ENCODE measurements at places on chromosomes 1 and 21. TPM values are rescaled to one million over a fixed set of nuclear protein-coding genes. Genes with fewer than 3 reads are reported as not detected.

The HSD3B1 gene
- total RNA-seq, result not detected

DNA sequence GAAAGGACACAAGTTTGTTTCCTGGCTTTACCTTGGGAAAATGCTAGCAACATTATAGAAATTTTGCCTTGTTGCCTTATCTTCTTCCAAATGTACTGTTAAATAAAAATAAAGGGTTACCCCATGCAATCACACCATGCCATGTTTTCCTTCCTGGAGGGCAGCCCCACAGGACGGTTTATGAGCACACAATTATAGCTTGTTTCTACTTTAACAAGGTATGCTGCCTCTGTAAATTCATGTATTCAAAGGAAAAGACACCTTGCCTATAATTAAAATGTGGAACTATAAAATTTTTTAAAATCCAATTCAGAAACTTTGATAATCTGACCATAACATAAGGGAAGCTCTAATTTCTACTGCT is 63.4 kb downstream of the CAPN2 start:
- peaks cover 4% of the 10 kb centered on the region for H3K4me1 ChIP-seq
- DNase-seq, result no peak
- H3K36me3 ChIP-seq, result peaks cover 100% of the 10 kb centered on the region
- no peak overlapping the region for H3K4me3 ChIP-seq

The PDZK1 gene
- not detected for total RNA-seq

The PIGR gene
- total RNA-seq, result 0.42 TPM

The CRYBG2 gene
- not detected for total RNA-seq

GRCh38 chr1:6205849-6206519 is at the start of gene RNF207:
Gene RNF207 (plus strand): TSS chr1:6206119. CDS start chr1:6206536, 417 bp downstream.
- no peaks in the 10 kb centered on the region for H3K27me3 ChIP-seq
- H3K4me3 ChIP-seq, result peak within 1 kb of the TSS; percentile 76
- no peaks in the 10 kb centered on the region for H3K36me3 ChIP-seq

GRCh38 chr1:221101807-221102605 is 222.8 kb downstream of the HLX start:
- H3K4me1 ChIP-seq, result no peaks in the 10 kb centered on the region
- H3K27me3 ChIP-seq, result no peaks in the 10 kb centered on the region
- DNase-seq, result no peak
- H3K4me3 ChIP-seq, result no peak overlapping the region
- no peaks in the 10 kb centered on the region for H3K36me3 ChIP-seq

DNA sequence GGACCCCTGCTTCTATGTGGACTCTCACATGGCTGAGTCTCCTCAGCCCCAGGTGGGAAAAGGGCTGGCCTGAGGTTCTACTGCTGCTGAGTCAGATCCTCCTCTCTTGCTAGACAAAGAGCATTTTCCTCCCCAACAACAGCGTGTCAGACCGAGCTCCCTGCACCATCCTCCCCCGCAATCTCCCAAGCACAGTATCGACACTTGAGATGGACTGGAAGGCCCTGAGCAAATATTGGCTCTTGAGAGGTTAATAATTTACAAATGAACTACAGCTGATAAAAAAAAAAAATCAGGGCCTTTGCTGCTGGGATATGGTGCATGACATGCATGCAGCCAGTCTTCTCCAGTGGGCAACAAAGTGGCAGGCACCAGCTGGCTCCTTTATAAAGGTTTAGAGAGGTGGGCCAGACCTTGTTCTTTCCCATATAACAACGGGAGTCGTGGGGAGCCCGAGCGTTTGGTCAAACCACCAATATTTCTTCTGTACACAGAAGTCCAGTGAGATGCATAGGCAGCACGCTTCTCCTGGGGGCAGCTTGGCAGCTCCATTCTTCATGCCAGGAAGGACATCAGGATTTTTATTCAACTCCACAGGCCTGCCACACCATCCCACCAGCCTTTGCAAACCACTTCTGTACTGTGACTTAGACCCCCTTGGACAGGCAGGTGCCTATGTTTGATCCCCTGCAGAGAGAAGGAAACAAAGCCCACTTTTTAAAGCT is 55.4 kb upstream of the CAMK1G start:
- H3K36me3 ChIP-seq, result no peaks in the 10 kb centered on the region
- no peak overlapping the region for H3K4me3 ChIP-seq
- no peaks in the 10 kb centered on the region for H3K4me1 ChIP-seq
- no peak for DNase-seq

- H3K36me3 ChIP-seq, result no peaks in the 10 kb centered on the region
- no peaks in the 10 kb centered on the region for H3K27me3 ChIP-seq
- DNase-seq, result no peak
- no peak overlapping the region for H3K4me3 ChIP-seq
These were observed 198.8 kb downstream of the AMY1C start for GRCh38 chr1:103948526-103948925.

DNA sequence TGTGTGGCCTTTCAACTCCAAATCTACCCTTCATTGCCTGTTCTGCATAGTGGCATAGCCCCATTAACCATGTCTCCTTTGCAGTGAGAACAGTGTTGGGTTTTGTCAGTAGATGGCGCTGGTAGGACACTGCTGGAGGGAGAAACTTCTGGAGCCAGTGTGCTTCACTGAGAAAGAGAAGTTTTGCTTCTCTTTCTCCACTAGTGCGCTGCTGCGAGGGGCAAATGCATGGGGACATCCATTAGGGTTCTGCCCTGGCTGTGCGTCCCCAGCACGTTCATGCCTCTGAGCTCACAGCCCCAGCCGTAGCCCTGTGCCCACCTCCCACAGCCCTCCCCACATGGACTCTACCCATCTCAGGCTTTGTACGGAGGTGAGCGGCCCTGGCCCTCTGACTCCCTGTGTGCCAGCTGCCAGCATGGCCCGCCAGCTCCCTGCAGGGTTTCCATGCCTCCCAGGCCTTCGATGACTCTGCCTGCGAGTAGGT is 53.1 kb downstream of the RIMS3 start:
- H3K36me3 ChIP-seq, result no peaks in the 10 kb centered on the region
- no peaks in the 10 kb centered on the region for H3K4me1 ChIP-seq
- no peak overlapping the region for H3K4me3 ChIP-seq
- H3K27ac ChIP-seq, result no peak overlapping the region

The PRELP gene
- total RNA-seq, result 5.3 TPM

The HES3 gene
- total RNA-seq, result not detected

- no peaks in the 10 kb centered on the region for H3K36me3 ChIP-seq
- no peaks in the 10 kb centered on the region for H3K27me3 ChIP-seq
- H3K4me3 ChIP-seq, result no peak overlapping the region
- H3K4me1 ChIP-seq, result peaks cover 10% of the 10 kb centered on the region
- no peak overlapping the region for H3K27ac ChIP-seq
These were observed 22.8 kb upstream of the LAPTM5 start for GRCh38 chr1:30780409-30780808.

GRCh38 chr1:180539136-180539535 is 19.6 kb upstream of the OVAAL start:
- no peak overlapping the region for H3K4me3 ChIP-seq
- no peaks in the 10 kb centered on the region for H3K36me3 ChIP-seq
- no peak overlapping the region for H3K27ac ChIP-seq
- DNase-seq, result no peak
- H3K4me1 ChIP-seq, result peaks cover 8% of the 10 kb centered on the region
- H3K27me3 ChIP-seq, result peaks cover 2% of the 10 kb centered on the region

GRCh38 chr1:24186711-24186992 is 437 bp downstream of the IFNLR1 start:
- peak overlapping the region; percentile 77 for H3K4me3 ChIP-seq
- no peaks in the 10 kb centered on the region for H3K36me3 ChIP-seq
- no peak for DNase-seq
- H3K4me1 ChIP-seq, result peaks cover 7% of the 10 kb centered on the region

The MRPL9 gene
- total RNA-seq, result 79.0 TPM

GRCh38 chr21:35824136-35824535 is 236.2 kb downstream of the SETD4 start:
- no peak for DNase-seq
- no peaks in the 10 kb centered on the region for H3K36me3 ChIP-seq
- H3K4me1 ChIP-seq, result no peaks in the 10 kb centered on the region
- no peak overlapping the region for H3K27ac ChIP-seq
- peaks cover 9% of the 10 kb centered on the region for H3K27me3 ChIP-seq

GRCh38 chr1:30759718-30760281 is 2.2 kb upstream of the LAPTM5 start:
- H3K27ac ChIP-seq, result no peak overlapping the region
- H3K4me1 ChIP-seq, result peaks cover 21% of the 10 kb centered on the region

The NBPF6 gene
- total RNA-seq, result not detected

DNA sequence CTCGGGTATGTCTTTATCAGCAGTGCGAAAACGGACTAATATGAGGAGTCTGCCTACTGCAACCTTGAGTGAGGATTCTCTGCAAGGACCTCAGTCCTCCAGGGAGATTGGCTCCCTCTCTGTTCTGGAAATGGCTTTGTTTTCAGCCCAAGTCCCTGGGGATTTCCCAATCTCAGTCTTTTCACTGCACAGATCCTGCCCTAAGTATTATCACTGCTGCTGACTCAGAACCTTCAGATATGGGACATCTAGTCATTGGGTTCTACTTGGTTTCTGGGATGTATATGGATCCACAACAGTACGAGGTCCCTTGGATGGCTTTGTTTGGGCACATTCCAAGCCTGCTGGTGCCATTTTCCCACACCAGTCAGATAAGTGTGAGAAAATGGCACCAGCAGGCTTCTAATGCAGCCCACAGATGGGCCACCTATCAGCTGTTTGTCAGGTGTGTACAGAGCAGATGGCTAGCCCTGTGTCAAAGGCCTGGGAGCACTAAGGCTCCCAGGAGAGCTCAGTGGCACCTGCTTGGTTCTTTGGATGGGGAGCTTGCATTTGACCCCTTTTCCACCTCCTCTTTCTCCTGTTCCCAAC is 27.4 kb downstream of the ELF3 start:
- H3K27me3 ChIP-seq, result no peaks in the 10 kb centered on the region
- no peak overlapping the region for H3K4me3 ChIP-seq
- H3K27ac ChIP-seq, result no peak overlapping the region
- H3K36me3 ChIP-seq, result no peaks in the 10 kb centered on the region
- H3K4me1 ChIP-seq, result no peaks in the 10 kb centered on the region
- no peak for DNase-seq

GRCh38 chr21:27648560-27648959 is 681.7 kb upstream of the ADAMTS5 start:
- no peaks in the 10 kb centered on the region for H3K36me3 ChIP-seq
- H3K27me3 ChIP-seq, result no peaks in the 10 kb centered on the region
- H3K4me1 ChIP-seq, result no peaks in the 10 kb centered on the region
- H3K4me3 ChIP-seq, result no peak overlapping the region

The FCAMR gene
- not detected for total RNA-seq

The LENEP gene
- total RNA-seq, result not detected

- no peak for DNase-seq
- peaks cover 32% of the 10 kb centered on the region for H3K27me3 ChIP-seq
These were observed 602 bp upstream of the CGN start for GRCh38 chr1:151510614-151510956.

GRCh38 chr1:56963667-56964066 is 2.1 kb downstream of the C8B start:
- no peak overlapping the region for H3K27ac ChIP-seq
- H3K27me3 ChIP-seq, result no peaks in the 10 kb centered on the region
- no peaks in the 10 kb centered on the region for H3K4me1 ChIP-seq

The DISP3 gene
- total RNA-seq, result not detected

The ZBTB8B gene
- not detected for total RNA-seq

GRCh38 chr1:75058424-75058823 is 75.8 kb upstream of the LHX8 start:
- no peak for DNase-seq
- H3K4me3 ChIP-seq, result no peak overlapping the region
- H3K27me3 ChIP-seq, result no peaks in the 10 kb centered on the region
- no peak overlapping the region for H3K27ac ChIP-seq

- no peak for DNase-seq
- H3K27me3 ChIP-seq, result peaks cover 6% of the 10 kb centered on the region
- H3K4me1 ChIP-seq, result no peaks in the 10 kb centered on the region
- H3K4me3 ChIP-seq, result no peak overlapping the region
These were observed 19.7 kb upstream of the TSPEAR start for GRCh38 chr21:44730951-44731579.

GRCh38 chr1:160017592-160017991 is 14.2 kb downstream of the PIGM start:
- no peak for DNase-seq
- H3K27me3 ChIP-seq, result no peaks in the 10 kb centered on the region
- H3K4me1 ChIP-seq, result no peaks in the 10 kb centered on the region
- H3K36me3 ChIP-seq, result no peaks in the 10 kb centered on the region
- no peak overlapping the region for H3K4me3 ChIP-seq

DNA sequence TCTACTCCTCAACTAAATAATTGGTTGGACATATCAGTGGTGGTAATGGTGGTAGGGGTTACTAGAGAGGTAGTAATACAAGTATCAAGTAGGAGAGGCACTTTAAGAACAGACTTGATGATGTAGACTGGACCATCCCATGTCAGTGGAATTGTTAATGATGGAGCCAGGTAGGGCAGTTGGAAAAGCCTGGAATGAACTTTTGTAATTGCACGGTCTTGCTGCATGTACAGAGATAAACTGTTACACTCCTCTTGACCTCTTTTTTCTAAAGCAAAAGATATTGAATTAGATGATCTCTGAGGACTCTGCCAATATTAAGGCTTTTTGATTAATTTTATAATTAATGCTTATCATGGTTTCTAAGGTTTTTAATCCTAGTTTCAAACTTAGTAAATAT is 5.8 kb downstream of the HMGCS2 start:
- no peaks in the 10 kb centered on the region for H3K27me3 ChIP-seq
- H3K4me3 ChIP-seq, result no peak overlapping the region
- H3K27ac ChIP-seq, result no peak overlapping the region
- H3K36me3 ChIP-seq, result no peaks in the 10 kb centered on the region

GRCh38 chr1:175894581-175894980 is 151.2 kb upstream of the TNR start:
- no peak overlapping the region for H3K4me3 ChIP-seq
- DNase-seq, result no peak

DNA sequence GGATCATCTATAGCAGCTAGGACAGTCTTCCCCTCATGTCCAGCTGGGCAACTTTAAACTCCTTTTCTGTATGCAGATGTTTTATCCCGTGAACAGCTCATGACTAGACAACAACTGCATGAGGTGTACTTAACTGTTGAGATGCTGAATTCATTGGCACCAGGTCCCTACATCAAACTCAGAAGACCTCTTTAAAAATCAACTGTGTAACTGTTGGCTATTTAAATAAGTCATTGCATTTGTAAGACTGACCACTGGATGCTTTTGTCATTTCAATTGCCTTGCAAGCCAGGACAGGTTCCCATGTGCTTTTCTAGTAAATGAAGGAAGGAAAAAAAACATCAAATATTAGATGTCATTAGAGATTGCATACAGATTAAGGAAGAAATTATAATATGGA is 28.3 kb upstream of the GORAB start:
- no peak overlapping the region for H3K27ac ChIP-seq
- no peaks in the 10 kb centered on the region for H3K36me3 ChIP-seq
- no peaks in the 10 kb centered on the region for H3K27me3 ChIP-seq
- DNase-seq, result no peak
- H3K4me1 ChIP-seq, result no peaks in the 10 kb centered on the region
